ENCODE measurements at places on chromosomes 11 and 22. TPM values are rescaled to one million over a fixed set of nuclear protein-coding genes. Genes with fewer than 3 reads are reported as not detected.
A peak's percentile ranks its signal among the peaks of the same experiment; 100 is the strongest.

DNA sequence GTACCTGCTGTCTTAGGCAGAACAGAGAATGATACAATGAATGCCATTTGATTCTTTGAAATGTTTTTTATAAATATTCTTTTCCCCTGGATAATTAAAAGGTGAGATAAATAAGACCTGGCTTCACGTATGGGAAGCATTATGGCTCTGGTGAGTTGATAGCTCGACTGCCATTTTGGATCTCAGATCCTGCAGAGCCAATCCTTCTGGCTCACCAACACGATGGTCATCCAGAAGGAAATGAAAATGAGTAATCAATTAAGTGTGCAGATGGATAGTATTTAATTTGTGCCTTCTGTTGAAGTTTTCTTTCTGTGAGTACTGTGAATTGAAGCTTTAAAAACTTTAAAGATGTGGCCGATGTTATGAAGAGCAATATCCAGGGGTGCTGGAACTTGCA lies 2.7 kb downstream of the TNRC6B start:
- DNase-seq, result no peak

GRCh38 chr22:41544671-41545476 lies 604 bp upstream of the POLR3H start:
- DNase-seq, result no peak

DNA sequence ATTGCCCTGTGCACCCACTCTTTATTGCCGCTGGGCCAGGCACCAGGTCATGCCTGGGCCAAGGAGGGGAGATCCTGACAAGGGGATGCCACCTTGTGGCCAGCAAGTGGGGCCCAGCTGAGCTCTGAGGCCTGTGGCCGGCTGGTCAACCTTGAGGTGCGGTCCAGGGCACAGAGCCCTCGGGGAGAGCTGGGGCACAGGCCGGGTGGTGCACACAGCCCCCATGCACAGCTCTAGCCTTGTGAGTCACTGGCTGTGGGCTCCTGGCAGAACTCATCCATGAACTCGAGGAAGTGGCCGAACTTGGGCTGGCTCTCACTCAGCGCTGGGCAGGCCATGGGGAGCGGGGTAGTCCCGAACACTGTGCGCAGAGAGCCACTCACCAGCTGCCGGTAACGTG lies 94.3 kb downstream of the RNF169 start:
- no peak for DNase-seq

DNA sequence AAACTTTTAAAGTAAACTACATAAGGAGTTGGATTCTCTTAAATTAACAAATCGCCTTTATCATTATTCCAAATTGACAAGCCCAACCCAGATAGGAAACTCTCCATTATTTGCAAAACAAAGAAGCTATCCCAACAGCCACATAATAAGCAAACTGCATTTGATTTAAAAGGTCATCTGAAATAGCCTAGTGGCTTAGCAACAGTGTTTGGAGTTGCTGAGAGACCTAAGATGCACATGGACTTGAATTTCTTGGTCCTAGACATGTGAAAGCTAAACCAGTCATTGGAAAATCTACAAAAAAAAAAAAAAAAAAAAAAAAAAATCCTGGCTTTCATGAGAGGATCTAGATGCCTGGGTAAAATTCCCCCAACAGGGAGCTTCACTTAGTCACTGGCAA lies 69.5 kb downstream of the PRCP start:
- no peak for DNase-seq

DNA sequence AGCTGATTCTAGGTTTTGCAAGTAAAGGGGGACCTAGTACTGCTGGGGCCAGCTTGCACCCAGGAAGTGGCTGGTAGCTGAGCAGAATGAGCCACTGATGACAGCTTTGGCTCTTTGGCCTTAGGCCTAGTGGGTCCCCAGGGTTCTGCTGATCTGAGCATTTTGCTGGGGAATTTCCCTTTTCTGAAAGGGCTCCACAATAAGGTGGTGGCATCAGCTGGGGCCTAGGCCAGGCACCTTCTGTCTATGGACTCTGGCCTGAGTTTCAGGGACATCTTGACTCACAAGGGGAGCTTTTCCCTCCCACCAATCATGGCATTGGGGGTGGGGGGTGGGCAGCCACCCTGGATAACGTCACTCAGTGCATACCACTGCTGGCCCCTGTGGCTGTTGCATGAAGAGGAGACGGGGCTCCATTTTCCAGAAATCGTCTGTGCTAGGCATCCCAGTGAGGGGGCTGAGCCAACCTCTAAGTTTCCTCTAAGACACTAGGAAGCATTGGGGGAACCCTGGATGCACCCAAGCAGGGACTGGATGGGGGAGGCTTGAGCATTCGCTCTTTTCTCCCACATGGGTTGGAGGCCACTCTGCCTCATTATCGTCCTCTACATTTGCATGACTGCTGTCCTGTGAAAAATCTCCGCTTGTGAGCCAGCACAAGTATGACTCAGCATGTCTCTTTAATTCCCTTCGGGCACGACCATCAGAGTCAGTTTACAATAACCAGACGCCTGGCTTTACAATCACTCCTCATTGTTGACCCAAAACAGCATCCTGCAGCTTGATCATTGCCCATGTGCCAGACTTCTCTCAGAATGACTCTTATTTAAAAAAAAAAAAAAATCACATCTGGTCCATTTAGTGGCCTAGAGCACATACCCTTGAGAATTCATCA lies 145.0 kb upstream of the THY1 start:
- DNase-seq, result peak; percentile 93

- no peak for DNase-seq
These were observed 4.3 kb upstream of the LMO1 start for GRCh38 chr11:8267831-8268529.

DNA sequence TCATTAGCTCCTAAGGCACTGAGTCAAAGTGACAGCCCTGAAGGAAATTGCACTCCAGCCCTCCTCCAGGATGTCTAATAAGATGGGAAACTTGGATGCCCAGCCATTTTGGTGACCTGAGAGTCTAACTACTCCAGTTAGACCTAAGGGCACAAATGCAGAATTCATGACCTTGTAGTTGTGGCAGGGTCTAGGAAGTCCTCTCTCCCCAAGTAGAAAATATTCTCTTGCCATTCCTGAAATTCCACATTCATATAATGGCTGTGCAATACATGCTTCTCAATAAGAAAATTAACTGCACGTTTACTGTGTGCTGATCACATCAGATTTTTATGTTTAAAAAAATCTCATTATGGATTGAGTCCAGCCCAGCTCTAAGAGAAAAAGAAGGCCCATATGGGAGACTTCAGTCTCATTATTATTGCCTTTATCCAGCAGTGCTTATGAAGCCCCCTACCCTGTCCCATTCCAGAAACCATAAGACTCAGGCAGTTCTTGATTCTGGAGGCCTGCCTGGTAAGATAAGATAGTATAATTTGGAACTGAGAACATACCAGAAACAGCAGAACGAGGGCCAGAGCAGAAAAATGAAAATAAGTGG lies 133.7 kb upstream of the LDLRAD3 start:
- no peak for DNase-seq

- no peak for DNase-seq
These were observed 19.3 kb upstream of the PEX26 start for GRCh38 chr22:18058371-18059093.

Gene FGF19
- total RNA-seq, result not detected

Gene ZP1
- total RNA-seq, result not detected

All from M059J (cell line).